Smooth muscle cell of the brain vasculature (primary cell): ENCODE measurements at places on chromosomes 5 and 9.

DNA sequence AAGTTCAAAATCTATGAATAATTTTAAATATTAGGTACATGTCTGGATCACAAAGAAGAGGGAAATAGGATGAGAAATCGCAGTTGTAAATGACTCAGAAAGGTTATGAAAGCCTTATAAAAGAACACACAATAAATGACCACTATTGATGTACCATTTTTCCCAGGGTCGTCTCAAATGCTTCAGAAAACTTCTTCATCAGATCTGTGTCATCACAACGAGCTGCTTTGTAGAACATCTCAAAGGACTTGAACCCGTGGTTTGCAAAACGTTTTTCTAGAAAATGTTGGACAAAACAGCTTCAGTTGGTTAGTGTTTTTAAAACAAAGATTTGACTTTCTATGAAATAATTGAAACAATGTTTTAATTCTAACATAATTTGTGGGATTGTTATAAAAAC lies 100.1 kb downstream of the SVEP1 start:
- no peak for DNase-seq

DNA sequence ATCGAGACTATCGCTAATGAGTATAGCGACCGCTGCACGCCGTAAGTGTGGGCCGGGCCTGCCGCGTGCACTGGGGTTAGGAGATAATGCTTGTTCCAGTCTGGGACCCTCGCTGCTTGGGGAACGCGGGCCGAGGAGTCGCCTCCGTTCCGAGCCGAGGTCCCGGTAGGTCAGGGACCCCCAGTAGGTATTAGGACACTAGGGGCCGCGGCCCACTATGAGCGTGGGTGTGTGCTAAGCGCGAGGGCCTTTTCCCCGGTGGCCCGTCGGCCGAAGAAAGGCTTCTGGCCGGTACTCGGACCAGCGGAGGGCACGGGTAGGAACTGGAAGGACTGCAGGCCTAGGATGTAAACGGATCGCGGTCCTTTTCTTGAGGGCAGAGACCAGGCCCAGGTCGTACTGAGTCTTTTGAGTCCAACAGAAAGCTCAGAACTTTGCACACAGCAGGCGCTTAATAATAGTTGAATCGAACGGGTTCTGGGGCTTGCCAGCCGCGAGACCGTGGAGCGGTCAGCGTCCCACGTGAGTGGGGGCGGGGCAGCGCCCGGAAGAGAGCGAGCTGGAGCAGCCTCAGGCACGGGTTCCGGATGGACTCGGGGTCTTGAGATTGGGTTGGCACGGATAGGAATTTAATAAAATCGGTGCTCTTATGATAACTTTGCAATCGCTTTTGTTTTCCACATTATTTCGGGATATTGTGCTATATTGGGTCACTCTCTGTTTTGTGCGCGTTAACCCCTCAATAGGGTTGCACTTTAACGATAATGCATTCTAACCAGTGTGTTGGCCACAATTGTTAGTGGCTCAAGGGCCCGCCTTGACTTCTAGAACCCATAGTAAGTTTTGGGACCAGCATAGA lies 733 bp downstream of the HSPA4 start:
- DNase-seq: no peak

DNA sequence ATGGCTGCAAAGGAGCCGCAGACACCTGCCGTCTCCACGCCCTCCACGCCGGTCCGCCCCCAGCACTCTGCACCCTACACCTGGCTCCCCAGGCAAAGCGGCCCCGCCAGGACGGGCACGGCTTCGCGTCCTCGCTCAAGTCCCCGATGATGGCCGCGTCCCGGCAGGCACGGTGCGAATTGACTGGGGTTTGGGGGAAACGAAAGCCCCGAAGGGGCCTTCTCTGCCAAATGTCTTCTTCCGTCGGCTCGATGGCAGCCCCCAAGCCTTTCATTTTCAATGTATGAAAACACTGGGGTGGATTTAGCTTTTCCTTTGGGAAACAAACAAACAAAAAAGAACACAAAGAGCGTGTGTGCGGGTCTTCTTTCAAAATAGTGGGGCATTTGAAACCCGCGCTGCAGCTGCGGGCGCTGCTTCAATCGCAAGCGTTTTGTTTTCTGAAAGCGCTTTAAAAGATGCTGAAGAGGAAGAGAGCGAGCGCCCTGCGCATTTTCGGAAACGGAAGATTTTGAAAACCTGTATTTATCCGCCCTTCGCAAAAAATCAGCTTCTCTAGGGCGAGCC lies 160.0 kb downstream of the RMI1 start:
- no peak for DNase-seq

- no peak for DNase-seq
Observed at GRCh38 chr5:122584411-122585300, 190.2 kb upstream of the SNX2 start.

DNA sequence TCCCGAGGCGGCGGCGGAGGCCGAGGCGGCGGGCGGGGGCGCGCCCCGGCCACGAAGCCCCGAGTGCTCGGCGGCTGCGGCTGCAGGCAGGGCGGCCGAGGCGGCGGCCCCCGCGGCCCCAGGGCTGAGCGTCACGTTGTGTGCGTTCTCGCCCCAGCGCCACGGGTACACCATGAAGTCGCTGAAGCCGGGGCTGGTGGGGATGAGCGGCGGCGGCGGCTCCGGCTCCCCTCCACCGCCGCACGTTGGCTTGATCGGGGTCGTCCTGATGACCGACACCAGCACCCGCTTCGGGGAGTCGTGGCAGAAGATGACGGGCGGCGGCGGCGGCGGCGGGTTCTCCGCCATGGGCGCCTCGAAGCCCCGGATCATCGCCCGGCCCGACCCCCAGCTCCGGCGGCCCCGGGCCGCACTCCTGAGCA lies 498 bp downstream of the ZNF367 start:
- DNase-seq: no peak

DNA sequence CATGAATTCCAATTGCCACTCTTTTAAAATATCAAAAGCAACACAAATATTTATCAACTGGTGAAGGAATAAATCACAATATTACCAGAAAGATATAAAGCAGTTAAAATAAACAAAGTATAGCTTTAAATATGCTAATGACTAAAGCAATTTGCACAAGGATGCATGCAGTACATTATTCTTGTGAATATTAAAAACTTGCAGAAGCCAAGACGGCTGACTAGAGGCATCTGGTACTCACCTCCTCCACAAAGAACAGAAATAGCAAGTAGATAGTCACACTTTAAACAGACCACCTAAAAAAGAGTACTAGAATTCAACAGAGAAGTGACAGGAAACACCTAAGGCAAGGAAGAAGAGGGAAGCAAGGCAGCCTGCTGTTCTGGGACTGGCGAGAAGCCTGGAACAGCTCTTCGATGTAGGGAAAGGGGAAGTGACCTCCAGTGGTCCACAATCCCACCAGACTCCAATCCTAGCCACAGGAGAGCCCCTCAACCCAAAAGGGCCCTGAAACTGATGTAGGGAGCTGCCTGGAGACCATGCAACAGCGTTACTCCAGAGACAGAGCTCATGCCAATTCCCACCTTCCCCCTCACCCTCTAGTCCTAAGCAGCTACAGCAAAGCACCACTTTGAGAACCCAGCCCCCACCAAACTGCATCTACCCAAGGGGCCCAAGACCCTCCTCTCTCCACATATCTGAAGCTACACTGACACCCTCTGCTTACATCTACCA lies 86.3 kb downstream of the LPAR1 start:
- DNase-seq: no peak

- DNase-seq: no peak
Observed at GRCh38 chr5:66986009-66986408, 210.6 kb downstream of the CD180 start.

- DNase-seq: no peak
Observed at GRCh38 chr9:92774274-92774673, 9.6 kb upstream of the BICD2 start.

DNA sequence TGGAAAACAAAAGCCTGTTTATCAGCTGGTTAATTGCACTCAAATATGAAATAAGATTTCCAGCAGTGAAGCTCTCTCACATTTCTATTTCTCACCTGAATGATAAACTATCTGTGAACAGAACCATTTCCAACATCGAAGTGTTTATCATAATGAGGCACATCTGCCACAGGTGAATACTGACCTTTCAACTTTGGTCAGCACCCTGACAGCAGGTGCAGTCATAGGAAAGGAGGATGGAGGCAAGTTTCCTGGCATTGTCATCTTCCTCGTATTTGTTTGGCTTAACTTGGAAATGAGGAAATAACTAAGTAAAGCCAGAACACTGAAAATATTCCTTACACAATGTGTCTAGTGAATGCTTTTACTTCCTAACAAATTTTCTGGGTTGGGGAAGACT lies 716.4 kb downstream of the NR2F1-AS1 start:
- DNase-seq: no peak

- no peak for DNase-seq
Observed at GRCh38 chr5:64952951-64953673, 184.4 kb downstream of the CWC27 start.

GRCh38 chr5:56561-57290 lies 35.2 kb upstream of the PLEKHG4B start:
- DNase-seq: peak; percentile 12

DNA sequence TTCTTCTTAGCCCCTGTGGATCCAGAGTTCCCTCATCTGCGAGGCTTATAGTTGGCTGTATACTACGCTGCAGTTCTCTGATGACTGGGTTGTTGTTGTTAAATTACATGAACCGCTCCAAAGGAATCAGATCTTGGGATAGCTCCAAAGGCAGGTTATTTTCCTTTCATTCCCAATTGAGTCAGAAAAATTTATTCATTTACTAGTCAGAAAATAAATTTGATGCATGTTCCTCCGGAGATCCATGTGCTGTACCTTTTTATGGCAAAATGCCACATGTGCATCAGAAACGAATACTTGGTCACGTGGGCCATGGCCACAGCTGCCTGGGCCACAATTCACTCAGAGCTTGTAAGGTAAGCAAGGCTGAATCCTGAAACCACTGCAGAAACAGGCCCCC lies 304.0 kb downstream of the NR2F1-AS1 start:
- no peak for DNase-seq

DNA sequence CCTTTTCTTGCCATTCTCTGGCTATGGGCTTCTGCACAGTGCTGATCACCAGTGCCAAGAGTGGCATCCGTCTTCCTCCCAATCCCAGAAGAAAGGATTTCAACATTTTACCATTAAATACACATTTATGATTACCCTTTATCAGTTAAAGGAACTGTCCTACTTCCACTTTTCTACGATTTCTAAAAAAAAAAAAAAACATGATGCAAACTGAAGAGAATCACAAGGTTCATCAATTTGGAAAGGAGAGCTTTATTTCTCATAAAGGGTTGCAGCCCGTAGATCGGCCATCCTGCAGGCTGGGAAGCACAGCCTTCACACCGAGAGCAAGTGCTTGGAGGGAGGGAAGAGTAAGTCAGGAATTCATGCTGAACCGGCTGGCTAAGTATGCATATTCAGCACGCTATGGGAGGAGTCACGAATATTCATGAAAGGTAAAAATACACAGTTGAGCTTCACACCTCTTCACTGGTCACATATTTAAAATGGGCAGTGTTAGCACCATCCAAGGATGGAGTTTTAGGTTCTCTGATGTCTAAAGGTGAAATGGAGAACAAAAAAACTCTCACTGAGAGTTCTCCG lies 52.5 kb upstream of the SEMA4D start:
- DNase-seq: no peak

DNA sequence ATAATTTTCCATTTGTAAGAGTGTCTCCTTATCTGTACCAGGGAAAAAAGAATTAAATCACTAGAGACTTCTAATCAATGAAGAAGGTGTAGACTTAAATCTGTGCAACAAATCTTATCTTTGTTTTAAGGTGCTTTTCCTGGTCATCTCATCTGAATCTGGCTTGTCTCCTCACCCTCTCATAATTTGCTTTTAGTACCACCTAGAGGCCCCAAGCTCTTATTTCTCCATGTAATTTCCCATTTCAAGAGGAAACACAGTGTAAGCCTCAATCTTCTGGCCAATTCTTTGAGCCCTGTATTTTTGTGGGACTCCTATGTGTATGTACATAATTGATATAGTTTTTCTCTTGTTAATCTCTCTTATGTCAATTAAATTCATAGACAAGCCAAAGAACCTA lies 1975.3 kb upstream of the CDH6 start:
- no peak for DNase-seq

DNA sequence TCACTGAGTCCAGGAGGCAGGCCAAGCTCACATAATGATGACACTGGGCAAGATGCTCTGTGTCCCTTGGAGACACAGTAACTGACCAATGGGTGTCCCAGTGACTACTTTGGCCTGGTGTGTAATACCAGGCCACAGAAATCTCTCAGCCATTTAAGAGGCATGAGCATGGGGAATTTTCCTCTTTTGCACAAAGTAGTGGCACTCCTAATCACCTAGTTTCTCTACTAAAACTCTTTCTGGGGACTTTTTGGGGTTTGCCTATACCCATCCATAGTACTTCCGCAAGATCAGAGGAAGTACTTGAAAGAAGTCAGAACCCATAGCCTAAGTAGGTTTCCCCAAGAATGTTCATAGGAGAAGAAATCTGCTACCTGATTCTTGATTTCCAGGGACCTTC lies 161.9 kb downstream of the ARSB start:
- no peak for DNase-seq

DNA sequence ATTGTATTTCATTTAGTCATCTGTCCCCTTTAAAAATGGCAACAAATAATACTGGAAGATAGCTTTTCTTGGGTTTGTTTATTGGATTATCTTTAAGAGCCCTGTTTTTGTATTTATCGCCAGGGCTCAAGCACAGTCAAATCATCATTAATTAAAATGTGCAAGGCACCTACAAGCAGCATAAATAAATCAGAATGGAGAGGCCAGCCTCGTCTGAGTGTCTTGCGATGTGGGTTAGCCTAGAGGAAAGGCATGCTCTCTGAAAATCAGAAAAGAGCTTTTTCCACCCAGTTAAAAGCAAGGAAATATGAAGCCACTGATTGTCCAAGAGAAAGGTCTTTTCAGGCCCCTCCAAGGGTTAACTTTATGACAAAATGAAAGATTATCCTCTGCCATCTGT lies 31.8 kb downstream of the ZFAND5 start:
- DNase-seq: no peak

DNA sequence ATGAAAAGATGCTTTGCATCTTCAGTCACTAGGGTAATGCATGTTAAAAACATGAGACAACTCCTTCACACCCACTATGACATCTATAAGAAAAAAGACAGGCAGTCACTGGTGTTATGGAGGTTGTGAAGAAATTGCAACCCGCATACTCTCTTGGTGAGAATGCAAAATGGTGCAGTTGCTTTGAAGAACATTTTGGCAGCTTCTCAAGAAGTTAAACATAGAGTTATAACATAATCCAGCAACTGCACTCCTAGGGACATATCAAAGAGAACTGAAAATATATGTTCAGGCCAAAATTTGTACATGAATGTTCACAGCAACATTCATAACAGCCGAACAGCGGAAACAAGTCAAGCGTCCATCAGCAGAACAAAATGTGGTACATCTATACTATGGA lies 46.3 kb upstream of the TBC1D9B start:
- no peak for DNase-seq

- DNase-seq: no peak
Observed at GRCh38 chr9:12658531-12659209, 34.5 kb upstream of the TYRP1 start.

GRCh38 chr5:52269401-52269800 lies 518.3 kb upstream of the ITGA1 start:
- no peak for DNase-seq
